Activated CD4-positive, alpha-beta T cell treated with anti-CD3 and anti-CD28 coated beads, Interleukin-2, amount 10 ng/mL, durations not matched to agents 7 days and 5 days (primary cell): ENCODE measurements at places on chromosomes 1 and 21.
A peak's percentile ranks its signal among the peaks of the same experiment; 100 is the strongest.

DNA sequence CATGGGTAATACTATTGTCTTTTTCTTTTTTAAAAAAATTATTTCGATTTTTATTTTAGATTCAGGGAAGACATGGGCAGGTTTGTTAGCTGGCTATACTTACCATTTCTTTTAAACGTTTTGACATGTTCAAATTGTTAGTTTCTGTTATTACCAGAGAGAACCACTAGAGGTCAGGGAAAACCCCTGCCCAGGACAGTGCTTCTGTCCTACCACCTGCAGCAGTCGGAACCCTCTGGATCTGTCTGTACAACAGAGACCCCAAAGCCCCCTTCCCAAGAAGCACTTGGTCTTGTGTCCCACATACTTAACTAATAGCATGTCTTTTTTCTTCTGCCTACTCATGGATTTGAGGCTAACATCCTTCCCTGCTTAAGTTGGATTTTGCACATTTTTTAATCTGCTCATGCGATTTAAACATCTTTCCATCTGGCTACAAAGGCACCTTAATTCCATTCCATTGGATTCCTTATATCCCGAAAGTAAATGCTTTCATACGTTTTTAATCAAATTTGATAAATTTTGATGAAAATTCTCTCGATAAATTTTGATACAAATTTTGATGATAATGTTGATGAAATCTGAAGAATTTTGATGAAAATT, 10.0 kb upstream of the C1orf115 start:
- H3K36me3 ChIP-seq, result no peaks in the 10 kb centered on the region
- H3K27ac ChIP-seq, result no peak overlapping the region
- H3K4me1 ChIP-seq, result peaks cover 2% of the 10 kb centered on the region
- no peak overlapping the region for H3K4me3 ChIP-seq
- peaks cover 4% of the 10 kb centered on the region for H3K27me3 ChIP-seq

DNA sequence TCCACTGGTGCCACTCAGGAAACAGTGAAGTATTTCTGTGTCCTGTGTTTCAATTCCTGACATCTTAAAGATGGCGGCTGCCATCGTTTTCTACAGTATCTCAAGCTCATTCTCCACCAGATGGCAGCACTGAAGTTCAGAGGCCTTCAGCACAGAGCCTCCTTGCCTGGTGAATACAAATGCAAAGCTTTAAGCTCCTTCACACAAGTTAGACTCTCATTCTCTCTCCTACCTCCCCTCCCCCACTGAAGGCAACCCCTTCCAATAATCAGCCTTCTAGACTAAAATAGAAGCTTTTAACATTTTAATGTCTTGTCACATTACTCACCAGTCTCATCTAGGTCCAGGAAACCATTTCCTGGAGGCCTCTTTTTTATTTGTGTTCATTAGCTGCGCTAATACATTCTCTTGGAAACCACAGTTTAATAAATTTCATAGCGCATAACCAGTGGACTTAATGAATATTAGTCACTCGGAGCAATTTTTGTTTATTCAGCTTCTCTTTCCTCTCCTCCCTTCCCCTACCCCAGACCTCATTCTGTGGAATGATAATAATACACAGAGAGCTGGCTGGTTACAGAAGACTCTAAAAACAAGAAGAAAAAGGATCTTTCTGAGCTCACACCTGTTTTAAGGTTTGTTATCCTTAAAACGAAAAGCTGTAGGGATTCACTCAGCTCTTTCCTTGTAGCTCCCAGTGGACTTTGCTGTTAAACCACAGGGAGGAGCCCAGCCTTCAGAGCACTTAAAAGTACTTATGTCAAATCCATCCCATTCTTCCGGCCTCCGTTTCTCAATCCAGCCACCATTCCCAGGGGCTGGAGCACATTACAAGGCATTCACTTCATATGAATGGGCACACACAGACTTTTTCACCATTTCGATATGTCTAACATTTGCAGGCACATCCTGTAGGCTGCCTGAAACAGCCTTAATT, 384.9 kb downstream of the HLX start:
- no peaks in the 10 kb centered on the region for H3K36me3 ChIP-seq
- peak; percentile 50 for DNase-seq
- H3K27ac ChIP-seq, result no peak overlapping the region
- no peak overlapping the region for H3K4me3 ChIP-seq
- H3K4me1 ChIP-seq, result no peaks in the 10 kb centered on the region

DNA sequence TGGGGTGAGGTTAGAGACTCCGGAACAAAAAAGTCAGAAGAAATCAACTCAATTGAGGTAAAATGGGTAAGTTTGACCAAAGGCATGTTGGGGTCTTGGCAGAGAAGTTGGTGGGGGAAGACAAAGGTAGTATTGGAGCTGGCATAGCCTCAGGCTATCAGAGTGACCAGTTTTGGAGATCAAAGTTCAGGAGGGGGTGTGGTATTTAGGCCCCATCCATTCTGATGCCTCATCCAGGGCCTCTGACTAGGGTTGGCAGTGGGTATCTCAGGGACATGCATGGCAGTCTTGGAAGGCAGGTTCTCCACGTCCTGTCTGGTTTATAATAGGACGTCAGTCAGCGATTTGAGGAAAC, 73.2 kb upstream of the TRABD2B start:
- no peak for DNase-seq
- H3K4me3 ChIP-seq, result no peak overlapping the region
- no peaks in the 10 kb centered on the region for H3K4me1 ChIP-seq

DNA sequence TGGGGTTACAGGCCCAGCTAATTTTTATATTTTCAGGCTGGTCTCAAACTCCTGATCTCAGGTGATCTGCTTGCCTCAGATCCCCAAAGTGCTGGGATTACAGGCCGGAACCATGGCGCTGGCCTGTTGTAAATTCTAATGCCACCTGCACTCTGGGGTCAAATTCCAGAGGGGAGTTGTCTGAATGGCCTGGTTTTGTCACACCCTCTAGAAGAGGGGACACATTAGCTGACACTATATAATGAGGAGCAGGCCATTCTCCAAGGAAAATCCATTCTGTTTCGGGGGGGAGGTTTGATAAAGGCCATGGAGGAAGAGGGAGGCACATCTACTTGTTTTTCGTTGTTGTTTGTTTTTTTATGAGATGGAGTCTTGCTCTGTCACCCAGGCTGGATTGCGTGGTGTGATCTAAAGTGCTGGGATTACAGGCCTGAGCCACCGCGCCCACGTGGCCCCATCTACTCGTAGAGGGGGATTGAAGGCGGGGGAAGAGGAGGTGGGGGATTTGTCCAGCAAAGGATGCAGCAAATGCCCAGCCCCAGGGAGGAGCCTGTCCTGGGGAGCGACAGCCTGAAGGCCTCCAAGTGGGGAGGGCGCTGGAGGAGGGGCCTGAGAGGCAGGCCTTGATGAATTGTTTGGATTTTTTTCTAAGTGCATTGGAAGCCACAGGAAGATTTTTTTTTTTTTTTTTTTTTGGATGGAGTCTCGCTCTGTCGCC, 78.4 kb upstream of the SLC45A1 start:
- no peak overlapping the region for H3K27ac ChIP-seq
- H3K36me3 ChIP-seq, result no peaks in the 10 kb centered on the region
- no peak for DNase-seq
- H3K4me1 ChIP-seq, result no peaks in the 10 kb centered on the region

DNA sequence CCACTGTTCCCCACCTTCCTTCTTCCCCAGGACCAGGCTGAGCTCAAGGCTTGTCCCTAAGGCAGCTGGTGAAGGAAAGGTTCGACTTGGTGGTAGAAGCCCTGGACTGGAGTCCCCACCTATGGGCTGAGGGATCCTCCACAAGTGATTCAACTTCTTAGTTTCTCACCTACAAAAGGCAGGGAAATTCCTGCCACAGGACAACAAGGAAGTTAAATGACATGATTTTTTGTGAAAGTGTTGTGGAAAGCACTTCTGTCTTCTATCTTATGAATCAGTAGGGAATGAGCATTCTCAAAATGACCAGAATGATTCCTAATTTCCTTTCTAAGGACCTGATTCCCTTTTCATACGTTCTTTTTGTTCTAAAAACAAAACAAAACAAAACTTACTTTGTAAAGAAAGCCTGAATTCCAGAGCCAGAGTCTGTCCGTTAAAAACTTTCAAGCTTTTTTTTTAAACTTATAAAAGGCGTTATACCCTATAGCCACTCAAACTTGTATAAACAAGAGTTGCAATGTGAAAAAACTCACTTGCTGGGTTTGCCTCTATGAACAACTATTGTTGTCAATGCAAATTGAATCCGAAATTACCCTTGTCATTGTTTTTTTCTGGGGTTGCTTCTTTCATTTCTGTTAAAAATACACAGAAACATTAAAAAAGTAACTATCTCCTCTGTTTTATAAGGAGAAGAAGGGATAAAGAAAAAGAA, 12.2 kb downstream of the KCNJ15 start:
- no peaks in the 10 kb centered on the region for H3K36me3 ChIP-seq
- H3K4me3 ChIP-seq, result no peak overlapping the region
- peaks cover 4% of the 10 kb centered on the region for H3K4me1 ChIP-seq
- H3K27me3 ChIP-seq, result peaks cover 4% of the 10 kb centered on the region

DNA sequence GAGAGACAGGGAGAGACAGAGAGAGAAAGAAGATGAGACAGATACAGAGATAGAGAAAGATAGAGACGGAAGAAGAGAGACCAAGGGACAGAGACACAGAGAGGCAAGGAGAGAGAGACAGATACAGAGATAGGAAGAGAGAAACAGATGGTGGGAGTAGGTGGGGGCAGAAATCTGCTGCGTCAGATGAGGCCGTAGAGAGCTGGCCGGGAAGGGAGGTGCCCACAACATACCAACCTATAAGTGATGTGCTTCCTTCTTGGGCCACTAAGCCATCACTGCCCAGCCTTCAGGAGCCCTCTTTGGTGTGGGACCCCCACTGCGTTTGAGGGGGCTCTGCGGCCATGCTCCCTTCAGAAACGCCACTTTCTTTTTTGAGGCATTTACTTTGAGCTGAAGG, 307.6 kb upstream of the VAMP3 start:
- no peaks in the 10 kb centered on the region for H3K27me3 ChIP-seq
- H3K27ac ChIP-seq, result no peak overlapping the region
- no peak overlapping the region for H3K4me3 ChIP-seq
- H3K4me1 ChIP-seq, result no peaks in the 10 kb centered on the region

- H3K36me3 ChIP-seq, result no peaks in the 10 kb centered on the region
- peaks cover 30% of the 10 kb centered on the region for H3K27me3 ChIP-seq
- no peak for DNase-seq
- no peak overlapping the region for H3K4me3 ChIP-seq
- no peak overlapping the region for H3K27ac ChIP-seq
- no peaks in the 10 kb centered on the region for H3K4me1 ChIP-seq
Measured at GRCh38 chr1:67801903-67802302, 31.4 kb downstream of the GNG12 start.

- no peaks in the 10 kb centered on the region for H3K27me3 ChIP-seq
- peaks cover 10% of the 10 kb centered on the region for H3K4me1 ChIP-seq
- peaks cover 8% of the 10 kb centered on the region for H3K36me3 ChIP-seq
- H3K27ac ChIP-seq, result no peak overlapping the region
- no peak for DNase-seq
Measured at GRCh38 chr1:5989286-5989605, 3.0 kb downstream of the NPHP4 start.

GRCh38 chr1:183845681-183846080, 40.8 kb downstream of the RGL1 start:
- DNase-seq, result no peak
- H3K27ac ChIP-seq, result no peak overlapping the region
- H3K36me3 ChIP-seq, result no peaks in the 10 kb centered on the region

GRCh38 chr1:37663426-37664000, 28.8 kb upstream of the CDCA8 start:
- peaks cover 27% of the 10 kb centered on the region for H3K27me3 ChIP-seq
- no peak overlapping the region for H3K27ac ChIP-seq
- no peak overlapping the region for H3K4me3 ChIP-seq
- H3K36me3 ChIP-seq, result no peaks in the 10 kb centered on the region
- no peak for DNase-seq

DNA sequence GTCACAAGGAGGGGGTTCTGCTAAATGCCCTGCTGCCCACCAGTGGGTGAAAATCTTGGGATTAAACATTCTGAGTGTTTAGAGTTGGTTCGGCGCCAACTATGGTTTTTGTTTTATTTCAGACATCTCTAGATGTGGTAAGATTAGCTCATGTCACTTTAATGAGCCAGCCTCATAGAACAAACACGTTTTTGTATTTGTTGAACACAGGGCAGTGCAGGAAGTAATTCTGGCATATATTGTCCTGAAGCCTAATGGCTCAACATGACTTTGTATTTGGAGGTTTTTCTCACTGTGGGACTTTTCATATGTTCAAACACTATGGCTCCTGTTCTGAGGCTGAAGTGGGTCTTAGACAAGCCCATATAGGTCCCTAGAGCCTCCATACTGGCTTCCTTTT, 107.8 kb downstream of the NGF start:
- H3K4me1 ChIP-seq, result no peaks in the 10 kb centered on the region
- no peak overlapping the region for H3K4me3 ChIP-seq
- no peak for DNase-seq

- no peaks in the 10 kb centered on the region for H3K36me3 ChIP-seq
- H3K27me3 ChIP-seq, result no peaks in the 10 kb centered on the region
- no peak within 1 kb of the TSS for H3K27ac ChIP-seq
- no peaks in the 10 kb centered on the region for H3K4me1 ChIP-seq
- no peak within 1 kb of the TSS for H3K4me3 ChIP-seq
Measured at GRCh38 chr21:46155514-46156377, at the start of gene FTCD. Gene FTCD (minus strand): TSS chr21:46155579. CDS start chr21:46155523, 56 bp downstream.

DNA sequence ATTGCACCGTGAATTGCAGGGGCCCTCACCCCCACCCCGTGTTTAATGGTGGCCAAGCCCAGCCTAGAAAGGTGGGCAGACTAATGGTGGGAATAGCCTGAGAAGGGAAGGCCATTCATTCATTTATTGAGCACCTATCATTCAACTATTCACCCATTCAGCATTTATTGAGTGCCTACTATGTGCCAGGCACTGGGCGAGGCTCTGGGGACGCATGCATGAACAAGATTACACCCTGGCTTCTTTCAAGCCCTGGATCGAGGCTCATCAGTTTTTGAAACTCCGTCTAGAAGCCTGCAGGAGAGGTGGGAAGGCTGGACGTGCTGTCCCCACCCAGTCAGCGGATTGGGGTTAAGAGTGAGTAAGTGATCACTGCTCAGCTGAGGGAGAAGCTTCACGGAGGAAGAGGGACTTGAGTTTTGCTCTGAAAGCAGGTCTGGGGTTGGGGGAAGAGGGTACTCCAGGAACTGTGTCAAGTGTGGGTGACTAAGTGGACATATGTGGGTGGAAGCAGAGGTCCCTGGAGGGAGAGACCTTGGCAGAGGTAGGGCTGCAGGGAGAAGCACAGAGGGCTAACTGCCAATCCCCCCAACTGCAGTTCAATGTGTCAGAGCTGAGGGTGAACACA, 35.6 kb downstream of the MEF2D start:
- peaks cover 13% of the 10 kb centered on the region for H3K4me1 ChIP-seq
- H3K27me3 ChIP-seq, result no peaks in the 10 kb centered on the region
- peaks cover 26% of the 10 kb centered on the region for H3K36me3 ChIP-seq
- no peak overlapping the region for H3K27ac ChIP-seq
- no peak for DNase-seq

- DNase-seq, result no peak
- H3K4me1 ChIP-seq, result peaks cover 49% of the 10 kb centered on the region
- peak overlapping the region; percentile 36 for H3K27ac ChIP-seq
Measured at GRCh38 chr1:206728697-206728987, 41.9 kb upstream of the IL19 start.

DNA sequence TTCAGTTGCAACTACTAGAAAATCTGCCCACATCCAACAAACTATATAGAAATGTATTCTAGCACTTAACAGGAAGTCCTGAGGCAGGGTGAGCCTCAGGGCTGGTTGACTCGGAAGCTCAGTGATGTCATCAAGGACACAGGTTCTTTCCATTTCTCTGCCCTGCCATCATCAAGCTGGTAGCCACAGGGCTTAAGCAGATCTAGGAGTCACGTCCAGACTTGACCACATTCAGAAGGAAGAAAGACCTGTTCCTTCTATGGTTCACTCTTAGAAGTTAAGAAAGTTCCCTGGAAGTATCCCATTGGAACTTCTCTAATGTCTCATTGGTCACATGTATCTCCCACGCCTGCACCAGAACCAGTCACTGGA, 438.1 kb downstream of the PRDM2 start:
- no peaks in the 10 kb centered on the region for H3K27me3 ChIP-seq
- no peak overlapping the region for H3K4me3 ChIP-seq
- no peaks in the 10 kb centered on the region for H3K4me1 ChIP-seq
- DNase-seq, result no peak
